Activated CD4-positive, alpha-beta memory T cell treated with anti-CD3 and anti-CD28 coated beads, Interleukin-2, amount 10 ng/mL, durations not matched to agents 7 days and 5 days (primary cell): ENCODE measurements at places on chromosomes 3 and 15. TPM values are rescaled to one million over a fixed set of nuclear protein-coding genes. Genes with fewer than 3 reads are reported as not detected.

SLC27A2 gene
- total RNA-seq: 30.3 TPM

DNA sequence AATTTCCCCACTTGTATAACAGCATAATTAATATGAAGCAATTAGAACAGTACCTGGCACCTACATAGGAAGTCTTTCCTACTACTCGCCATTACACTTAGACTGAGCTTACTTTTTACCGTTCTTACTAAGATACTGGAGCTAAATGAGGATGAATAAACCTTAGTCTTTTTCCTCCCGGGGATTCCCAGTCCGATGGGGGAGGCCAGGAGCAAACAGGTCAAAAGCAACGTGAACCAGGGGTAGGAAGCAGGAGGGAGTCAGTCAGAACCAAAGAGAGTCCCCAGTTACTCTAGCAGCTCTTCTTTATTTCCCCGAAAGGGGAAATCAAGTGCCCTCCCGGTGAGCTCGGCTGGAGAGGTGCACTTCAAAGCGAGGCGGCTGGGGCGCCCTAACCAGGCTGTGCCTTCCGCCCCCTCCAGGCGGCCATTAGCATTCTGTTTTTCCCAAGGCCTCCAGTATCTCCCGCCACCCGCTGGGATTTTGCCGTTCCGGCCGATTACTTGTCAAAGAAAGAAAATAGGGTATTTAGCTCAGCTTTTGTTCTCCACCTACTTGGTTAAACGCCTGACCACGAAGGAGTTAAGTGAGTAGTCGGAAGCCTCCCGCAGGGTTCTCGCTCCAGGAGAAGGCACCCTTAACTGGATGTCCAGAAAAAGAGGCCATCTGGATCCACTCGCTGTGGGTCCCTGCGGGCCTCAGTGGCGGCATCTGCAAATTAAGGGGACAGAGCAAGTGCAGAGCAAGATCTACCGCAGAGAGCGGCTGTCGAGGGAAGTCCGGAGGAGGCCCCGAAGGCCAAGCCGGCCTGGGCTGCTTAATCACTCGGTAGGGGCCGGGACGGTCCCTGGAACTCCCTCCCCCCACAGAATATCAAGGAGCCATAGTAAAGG lies 6.3 kb upstream of the EOMES start:
- DNase-seq: peak; percentile 30
- H3K4me1 ChIP-seq: peaks cover 47% of the 10 kb centered on the region
- H3K4me3 ChIP-seq: peak overlapping the region; percentile 35
- H3K27ac ChIP-seq: no peak overlapping the region
- H3K27me3 ChIP-seq: peaks cover 88% of the 10 kb centered on the region

DNA sequence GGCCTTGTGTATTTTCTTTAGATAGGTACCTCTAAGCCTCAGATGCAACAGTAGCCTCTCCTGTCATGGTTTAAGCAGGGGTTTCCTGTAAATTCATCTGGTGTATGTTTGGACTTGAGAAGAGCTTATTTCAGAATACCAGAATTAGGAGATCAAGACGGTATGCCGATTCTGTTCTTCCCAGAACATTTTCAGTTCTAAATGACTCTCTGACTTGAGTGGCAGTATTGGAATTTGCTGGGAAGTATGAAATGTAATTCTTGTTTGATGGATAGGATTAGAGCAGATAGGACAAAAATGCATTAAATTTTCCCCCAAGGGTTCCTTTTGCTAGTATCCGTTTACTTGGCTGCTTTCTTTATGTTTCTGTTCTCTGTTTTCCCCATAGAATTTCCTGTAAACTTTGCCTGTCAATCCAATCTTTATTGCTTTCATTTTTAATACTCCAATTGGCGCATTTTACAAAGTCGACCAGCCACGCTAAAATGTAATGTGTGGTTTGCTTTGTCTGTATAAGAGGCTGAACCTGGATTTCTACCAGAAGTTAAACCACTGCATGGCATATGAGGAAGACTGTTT lies 612.2 kb downstream of the RBMS3 start:
- H3K27me3 ChIP-seq: no peaks in the 10 kb centered on the region
- DNase-seq: no peak
- H3K4me3 ChIP-seq: no peak overlapping the region

- H3K4me3 ChIP-seq: no peak overlapping the region
- DNase-seq: peak; percentile 5
- H3K36me3 ChIP-seq: no peaks in the 10 kb centered on the region
These were observed 5.3 kb upstream of the VIPR1 start for GRCh38 chr3:42497009-42497731.

CAND2 gene
- total RNA-seq: 0.15 TPM

GRCh38 chr3:196706327-196706726 lies 5.7 kb downstream of the CEP19 start:
- DNase-seq: no peak
- peaks cover 9% of the 10 kb centered on the region for H3K4me1 ChIP-seq
- peaks cover 2% of the 10 kb centered on the region for H3K27me3 ChIP-seq
- no peak overlapping the region for H3K27ac ChIP-seq
